ENCODE measurements at places on chromosomes 13 and 19.

GRCh38 chr13:29006359-29006850, 186.3 kb downstream of the MTUS2 start:
- DNase-seq: no peak

GRCh38 chr13:50171590-50172282, 156.5 kb downstream of the KCNRG start:
- DNase-seq: no peak

GRCh38 chr19:17948931-17949930, 16.4 kb downstream of the CCDC124 start:
- DNase-seq: no peak

GRCh38 chr13:110780422-110780821, 66.9 kb downstream of the ING1 start:
- no peak for DNase-seq

- DNase-seq: peak; percentile 64
Measured at GRCh38 chr19:17847538-17848366, at the start of gene JAK3. TSS of gene JAK3 (minus strand) at chr19:17847982. CDS start at chr19:17844417, 3,565 bp downstream.

DNA sequence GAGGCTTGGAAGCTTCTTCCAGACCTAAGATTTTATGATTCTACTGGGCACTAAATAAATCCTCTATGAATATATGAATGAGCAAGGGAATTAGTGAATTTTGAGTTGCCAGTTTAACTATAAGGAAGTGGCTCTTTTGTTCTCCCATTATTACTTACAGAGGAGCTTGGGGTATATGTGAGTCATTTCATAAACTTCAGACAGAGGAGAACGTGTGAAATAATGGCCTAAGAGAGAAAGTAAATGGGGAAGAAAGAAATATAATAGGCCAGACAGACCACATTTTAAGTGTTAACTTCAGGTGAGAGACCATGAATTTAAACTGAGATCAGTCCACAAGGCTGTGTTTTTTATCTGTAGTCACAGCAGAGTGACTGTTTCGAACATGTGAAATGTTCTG, 570.9 kb downstream of the GPC6 start:
- no peak for DNase-seq

DNA sequence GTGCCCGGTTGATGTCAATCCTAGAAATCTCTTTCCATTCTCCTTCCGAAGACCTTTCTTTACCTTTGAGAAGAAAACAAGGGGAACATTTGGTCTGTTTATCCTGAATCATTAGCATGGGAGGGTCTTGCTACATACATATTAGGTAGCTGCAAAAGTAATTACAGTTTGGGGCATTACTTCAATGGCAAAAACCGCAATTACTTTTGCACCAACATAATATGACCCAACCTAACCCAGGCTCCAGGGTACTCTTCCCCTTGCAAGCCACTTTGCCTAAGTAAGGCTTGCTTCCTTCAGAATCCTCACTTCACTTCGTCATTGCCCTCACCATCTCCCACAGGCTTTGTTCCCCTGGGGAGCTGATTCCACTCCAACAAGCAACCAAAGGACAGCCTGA, 662.7 kb downstream of the DIAPH3 start:
- no peak for DNase-seq

DNA sequence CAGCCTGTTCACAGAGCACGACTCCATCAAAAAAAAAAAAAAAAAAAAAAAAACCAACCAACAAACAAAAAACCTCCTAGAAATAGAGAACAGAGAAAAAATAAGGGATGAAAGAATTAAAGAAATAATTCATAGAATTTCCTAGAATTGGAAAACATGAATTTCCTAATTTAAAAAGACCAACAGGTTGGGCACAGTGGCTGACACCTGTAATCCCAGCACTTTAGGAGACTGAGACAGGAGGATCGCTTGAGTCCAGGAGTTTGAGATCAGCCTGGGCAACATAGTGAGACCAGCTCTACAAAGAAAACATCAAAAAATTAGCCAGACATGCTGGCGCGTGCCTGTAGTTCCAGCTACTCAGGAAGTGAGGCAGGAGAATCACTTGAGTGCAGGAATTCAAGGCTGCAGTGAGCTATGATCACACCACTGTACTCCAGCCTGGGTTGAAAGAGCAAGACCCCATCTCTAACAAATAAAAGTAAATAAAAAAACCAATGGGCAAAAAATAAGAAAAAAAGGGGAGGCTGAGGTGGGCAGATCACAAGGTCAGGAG, 6.5 kb downstream of the SPART start:
- DNase-seq: no peak
